ENCODE measurements at places on chromosomes 5 and 9. TPM values are rescaled to one million over a fixed set of nuclear protein-coding genes. Genes with fewer than 3 reads are reported as not detected.

The PARP8 gene
- total RNA-seq: 8.2 TPM

The PCDHGA10 gene
- 6.9 TPM for total RNA-seq

GRCh38 chr5:10393491-10393890 is 40.0 kb downstream of the MARCHF6 start:
- DNase-seq: peak; percentile 60

GRCh38 chr5:98069876-98070512 is 703.5 kb upstream of the RGMB start:
- DNase-seq: peak; percentile 43

DNA sequence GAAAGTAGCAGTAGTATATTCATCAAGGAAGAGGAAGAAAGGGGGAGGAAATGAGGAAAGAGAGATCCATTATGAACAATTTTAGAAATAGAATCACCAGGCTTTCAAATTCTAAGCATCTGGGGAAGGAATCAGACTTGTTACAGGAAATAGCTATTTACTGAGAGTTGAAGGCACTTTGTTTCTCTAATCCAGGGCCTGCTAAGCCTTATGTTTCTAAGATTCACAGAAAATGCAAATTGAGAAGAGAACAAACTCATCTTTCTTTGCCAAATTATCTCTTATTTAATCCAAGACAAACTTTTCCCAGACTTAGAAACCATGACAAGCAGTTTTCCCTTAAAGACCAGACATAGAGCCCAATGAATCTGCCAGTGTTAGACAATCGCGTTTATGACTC is 528.0 kb upstream of the NMUR2 start:
- DNase-seq: no peak

DNA sequence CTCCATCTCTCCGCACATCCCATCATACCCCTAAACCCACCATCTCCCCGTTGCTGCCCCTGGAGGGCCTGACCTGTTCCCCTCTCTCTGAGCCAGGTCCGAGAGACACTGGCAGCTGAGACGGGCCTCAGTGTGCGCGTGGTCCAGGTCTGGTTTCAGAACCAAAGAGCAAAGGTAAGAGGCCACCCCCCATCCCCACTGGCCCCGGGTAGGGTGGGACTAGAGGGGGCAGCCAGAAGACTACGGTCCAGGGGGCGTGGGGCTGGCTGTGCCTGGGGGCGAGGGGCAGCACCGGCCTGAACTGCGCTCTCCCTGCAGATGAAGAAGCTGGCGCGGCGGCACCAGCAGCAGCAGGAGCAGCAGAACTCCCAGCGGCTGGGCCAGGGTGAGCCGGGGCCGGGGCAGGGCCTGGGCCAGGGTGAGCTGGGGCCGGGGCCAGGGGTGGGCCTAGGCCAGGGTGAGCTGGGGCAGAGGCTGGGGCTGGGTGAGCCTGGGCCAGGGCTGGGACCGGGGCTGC is 79.8 kb downstream of the LMX1B start:
- no peak for DNase-seq

The PCDHB7 gene
- total RNA-seq: 0.28 TPM

GRCh38 chr5:97194366-97194765 is 11.3 kb upstream of the RIOK2 start:
- no peak for DNase-seq
